Dorsolateral prefrontal cortex (tissue), 122 donors: ENCODE measurements at places on chromosomes 7 and 10. TPM values are rescaled to one million over a fixed set of nuclear protein-coding genes. Genes with fewer than 3 reads are reported as not detected.
A peak's percentile ranks its signal among the peaks of the same experiment; 100 is the strongest.

GRCh38 chr10:14296065-14296709 lies 34.5 kb downstream of the FRMD4A start:
- no peak for DNase-seq

- peak; percentile 56 for DNase-seq
Measured at GRCh38 chr7:151759591-151760042, 117.3 kb downstream of the PRKAG2 start.

DNA sequence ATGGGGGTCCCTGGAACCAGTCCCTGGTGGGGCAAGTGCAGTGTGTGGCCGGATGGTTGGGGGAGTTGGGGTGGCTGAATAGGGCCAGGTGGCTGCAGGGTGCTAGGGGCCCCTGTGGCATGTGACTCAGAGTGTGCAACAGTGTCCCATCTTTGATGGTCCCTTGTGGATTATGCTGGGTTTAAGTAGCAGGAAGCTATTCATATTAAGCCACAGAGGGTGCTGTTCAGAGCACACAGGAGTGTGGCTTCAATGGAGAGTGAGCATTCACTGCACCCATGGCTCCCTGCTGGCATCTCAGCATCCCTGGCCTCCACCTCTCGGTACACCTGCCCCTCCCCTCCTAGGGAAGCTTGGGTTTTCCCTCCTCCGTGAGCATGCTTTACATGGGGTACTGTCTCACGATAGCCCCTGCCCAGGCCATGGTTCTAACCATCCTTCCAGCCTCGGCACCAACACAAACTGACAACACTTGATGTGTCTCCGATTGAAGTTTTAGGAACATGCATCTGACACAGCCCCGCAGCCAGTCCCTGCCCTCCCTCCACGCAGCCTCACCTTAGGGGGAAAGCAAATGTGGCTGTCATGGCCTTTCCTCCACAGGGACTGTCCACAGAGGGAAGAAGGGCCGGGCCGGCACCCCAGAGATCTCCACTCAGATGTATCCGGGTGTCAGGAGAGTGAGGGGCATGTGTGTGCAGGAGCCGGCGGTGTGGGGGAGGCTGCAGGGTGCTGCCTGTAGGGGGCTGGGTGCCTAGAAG lies 30.4 kb upstream of the PPIF start:
- DNase-seq: no peak

GRCh38 chr7:10875080-10875479 lies 98.6 kb upstream of the PHF14 start:
- DNase-seq: no peak

- DNase-seq: no peak
Measured at GRCh38 chr7:20030417-20030816, 186.8 kb downstream of the MACC1 start.

- DNase-seq: peak; percentile 28
Measured at GRCh38 chr7:73905360-73905759, 44.4 kb downstream of the TMEM270 start.

DNA sequence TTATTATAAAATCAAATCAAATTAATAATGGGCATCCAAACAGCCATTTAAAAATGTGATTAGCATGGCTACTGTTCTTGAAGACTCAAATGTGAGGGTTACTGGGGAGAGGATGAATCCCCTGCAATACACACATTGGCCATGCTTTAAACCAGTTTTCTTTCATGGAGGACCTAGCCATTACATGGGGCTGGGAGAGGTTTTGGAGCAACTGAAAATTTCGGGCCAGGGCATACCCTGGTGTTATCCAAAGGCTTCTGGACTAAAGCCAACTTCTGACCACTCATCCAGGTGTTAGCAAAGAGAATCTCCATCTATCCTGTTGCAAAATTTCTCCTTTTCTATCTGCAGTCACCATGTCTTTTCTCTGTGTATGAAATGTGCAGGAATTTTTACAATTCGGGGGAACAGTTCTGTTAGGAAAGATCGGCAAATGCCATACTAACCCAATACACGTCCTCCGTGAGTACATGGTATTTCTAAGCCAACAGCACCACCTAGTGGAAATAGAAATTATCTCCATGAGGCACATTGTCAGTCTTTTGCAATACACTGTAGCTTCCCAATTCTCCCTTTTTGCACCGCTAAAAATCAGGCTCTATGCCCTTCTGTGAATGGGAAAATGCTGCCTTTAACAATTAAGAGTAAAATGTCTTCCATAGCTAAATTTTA lies 47.0 kb upstream of the ZNF107 start:
- no peak for DNase-seq

DNA sequence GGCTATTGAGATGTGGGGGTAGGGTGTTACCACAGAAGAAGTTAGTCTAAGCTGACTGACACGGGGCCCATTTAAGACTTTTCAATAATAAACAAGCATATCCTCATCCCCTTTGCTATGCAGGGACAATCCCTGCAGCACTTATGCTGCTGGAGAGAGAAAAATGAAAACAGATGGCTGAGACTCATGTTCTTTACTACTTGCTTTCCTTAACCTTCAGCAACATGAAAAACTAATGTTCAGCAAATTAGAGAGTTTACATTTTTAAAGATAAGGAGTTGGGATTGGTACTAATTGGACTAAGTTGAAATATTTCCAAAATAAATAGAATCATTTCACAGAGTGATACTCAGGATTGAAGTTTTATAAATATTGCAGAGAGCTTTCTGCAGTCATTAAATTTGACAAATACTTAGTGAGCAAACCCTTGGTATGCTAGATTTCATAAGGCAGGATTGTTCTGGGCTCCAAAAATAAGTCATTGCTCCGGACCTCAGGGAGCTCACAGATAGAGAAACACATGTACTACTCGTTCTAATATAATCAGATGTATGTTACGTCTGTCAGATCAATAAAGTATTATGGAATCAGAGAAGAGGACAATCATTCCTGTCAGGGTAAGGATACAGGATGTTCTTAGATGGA lies 147.1 kb upstream of the LRRN3 start:
- no peak for DNase-seq

GRCh38 chr10:110229155-110229554 lies 21.8 kb downstream of the MXI1 start:
- DNase-seq: no peak

DNA sequence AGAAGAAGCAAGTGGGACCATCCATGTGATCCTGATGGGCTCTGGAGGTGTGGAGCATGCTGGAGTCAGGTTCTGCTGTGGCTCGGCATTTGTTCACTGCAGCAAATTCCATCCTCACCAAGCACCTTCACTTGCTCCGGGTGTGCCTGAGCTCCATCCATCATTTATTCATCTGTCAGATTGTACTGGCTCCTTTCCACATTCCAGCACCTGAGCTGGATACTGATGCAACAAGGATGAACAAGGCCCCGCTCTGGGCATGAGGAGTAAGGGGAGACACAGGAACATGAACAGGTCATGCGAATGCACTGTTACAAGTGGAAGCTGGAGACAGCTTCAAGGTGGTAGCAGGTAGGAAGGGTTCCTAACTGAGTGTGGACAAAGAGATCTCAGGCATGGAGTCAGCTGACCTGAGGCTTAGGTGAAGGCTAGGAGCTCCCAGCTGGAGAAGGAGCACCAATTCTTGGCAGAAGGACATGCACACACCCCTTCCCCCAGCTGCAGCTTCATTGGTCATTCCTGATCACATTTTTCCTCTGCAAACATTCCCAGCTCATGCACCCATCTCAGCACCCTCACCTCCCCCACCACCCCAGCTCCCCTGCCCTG lies 133.7 kb upstream of the ZMIZ1 start:
- DNase-seq: no peak

SMO gene
- total RNA-seq: 6.7 TPM

PKD2L1 gene
- total RNA-seq: 3.5 TPM

RTKN2 gene
- total RNA-seq: 3.3 TPM

JAKMIP3 gene
- 27.9 TPM for total RNA-seq

ACTL6B gene
- 83.0 TPM for total RNA-seq
